Osteocyte (in vitro differentiated cells): ENCODE measurements at places on chromosomes 11 and 22. TPM values are rescaled to one million over a fixed set of nuclear protein-coding genes. Genes with fewer than 3 reads are reported as not detected.

The C11orf91 gene
- total RNA-seq: 0.75 TPM in 1 of 2 replicates, not detected in the other

The CCDC188 gene
- total RNA-seq: 0.56 and 1.6 TPM in 2 replicates

The YAP1 gene
- 126 and 128 TPM in 2 replicates for total RNA-seq

- no peaks in the 10 kb centered on the region for H3K4me1 ChIP-seq
- no peak overlapping the region for H3K4me3 ChIP-seq
- H3K27ac ChIP-seq: no peak overlapping the region
Measured at GRCh38 chr11:81030186-81030585, 1589.4 kb upstream of the TENM4 start.

- peaks cover 2% of the 10 kb centered on the region for H3K27me3 ChIP-seq
- no peak overlapping the region for H3K4me3 ChIP-seq
- H3K4me1 ChIP-seq: no peaks in the 10 kb centered on the region
- no peaks in the 10 kb centered on the region for H3K36me3 ChIP-seq
Measured at GRCh38 chr11:135027461-135027860, 615.4 kb upstream of the B3GAT1 start.

DNA sequence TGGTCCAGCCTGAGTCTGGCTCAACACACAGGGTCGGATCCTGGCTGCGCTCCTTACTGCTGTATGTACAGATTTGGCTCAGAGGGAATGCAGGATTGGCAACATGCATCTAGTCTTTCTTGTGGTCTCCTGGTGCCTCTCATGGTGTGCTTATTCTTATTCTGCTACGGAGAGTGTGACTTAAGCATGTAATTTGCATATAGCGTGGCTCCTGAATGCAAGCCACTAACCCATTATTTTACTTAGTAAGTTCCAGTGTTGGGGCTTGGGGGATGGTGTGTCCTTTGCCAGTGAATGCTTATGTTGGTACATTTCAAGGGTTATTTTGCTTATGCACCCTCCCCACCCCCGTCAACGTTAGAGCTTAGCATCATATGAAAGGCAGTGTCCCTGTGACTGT lies 51.2 kb downstream of the PTPRJ start:
- H3K4me1 ChIP-seq: peaks cover 42% of the 10 kb centered on the region
- no peaks in the 10 kb centered on the region for H3K27me3 ChIP-seq
- no peak overlapping the region for H3K27ac ChIP-seq
- peaks cover 4% of the 10 kb centered on the region for H3K36me3 ChIP-seq

GRCh38 chr11:70247042-70247709 lies 23.3 kb upstream of the PPFIA1 start:
- peaks cover 48% of the 10 kb centered on the region for H3K4me1 ChIP-seq
- no peaks in the 10 kb centered on the region for H3K36me3 ChIP-seq
- H3K27me3 ChIP-seq: no peaks in the 10 kb centered on the region
- no peak overlapping the region for H3K27ac ChIP-seq

- no peaks in the 10 kb centered on the region for H3K36me3 ChIP-seq
- H3K4me3 ChIP-seq: no peak overlapping the region
- H3K27me3 ChIP-seq: peaks cover 20% of the 10 kb centered on the region
- no peak for DNase-seq
- H3K27ac ChIP-seq: no peak overlapping the region
Measured at GRCh38 chr11:117473481-117474091, 145.9 kb downstream of the CEP164 start.

- peak; percentile 89 for DNase-seq
- H3K27ac ChIP-seq: peak overlapping the region; percentile 84
- no peaks in the 10 kb centered on the region for H3K27me3 ChIP-seq
- peak overlapping the region; percentile 43 for H3K4me3 ChIP-seq
- peaks cover 82% of the 10 kb centered on the region for H3K4me1 ChIP-seq
- no peaks in the 10 kb centered on the region for H3K36me3 ChIP-seq
Measured at GRCh38 chr22:23218867-23219251, 38.5 kb downstream of the BCR start.
